Panc1 (cell line): ENCODE measurements at places on chromosomes 6 and 20.

DNA sequence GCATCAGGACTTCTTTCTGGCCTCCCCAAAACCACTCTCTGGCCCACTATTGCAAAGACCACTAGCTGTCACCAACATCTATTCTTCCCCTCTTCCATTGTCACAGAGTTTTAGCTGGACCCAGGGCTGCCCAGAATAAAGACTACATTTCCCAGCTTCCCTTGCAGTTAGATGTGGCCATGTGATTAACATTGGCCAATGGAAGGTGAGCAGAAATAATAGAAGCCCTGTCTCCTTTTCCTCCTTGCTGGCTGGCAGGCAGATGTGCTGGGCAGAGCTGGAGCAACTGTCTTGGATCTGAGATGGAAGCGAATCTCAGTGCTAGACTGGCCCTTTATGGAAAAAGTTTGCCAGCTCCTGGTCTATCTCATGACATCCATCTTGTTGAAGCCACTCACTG, 97.0 kb downstream of the KCNB1 start:
- no peak for DNase-seq

- no peak for DNase-seq
Observed at GRCh38 chr6:33192105-33192646, at the start of gene COL11A2. Gene COL11A2, minus strand, starts transcription at chr6:33192467. Its CDS starts 227 bp downstream, at chr6:33192240.

- DNase-seq = no peak
Observed at GRCh38 chr20:15026759-15027158, 689.3 kb upstream of the FLRT3 start.

GRCh38 chr6:170045981-170046667, 244.8 kb downstream of the DLL1 start:
- no peak for DNase-seq

GRCh38 chr20:58072695-58073671, 155.5 kb downstream of the ANKRD60 start:
- no peak for DNase-seq

- no peak for DNase-seq
Observed at GRCh38 chr20:45621593-45621992, 7.9 kb upstream of the WFDC10A start.

DNA sequence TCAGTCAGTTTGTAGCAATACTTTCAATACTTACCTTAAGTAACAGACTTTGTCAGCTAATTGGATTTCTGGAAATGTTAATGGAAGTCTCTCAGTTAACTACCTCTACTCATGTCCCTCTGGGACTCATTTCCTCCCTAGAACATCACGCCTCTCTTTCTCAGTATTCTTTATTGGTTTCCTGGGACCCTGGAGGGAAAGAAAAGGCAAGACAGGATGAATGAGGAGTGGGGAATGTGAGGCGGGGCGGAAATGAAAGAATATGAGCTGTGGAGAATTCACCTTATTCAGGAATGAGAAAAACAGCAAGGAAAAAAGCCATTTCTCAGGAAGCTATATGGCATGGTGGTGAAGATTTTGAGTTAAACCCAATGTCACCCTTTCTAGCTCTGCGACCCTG, 62.7 kb downstream of the ANKS1A start:
- DNase-seq = no peak

DNA sequence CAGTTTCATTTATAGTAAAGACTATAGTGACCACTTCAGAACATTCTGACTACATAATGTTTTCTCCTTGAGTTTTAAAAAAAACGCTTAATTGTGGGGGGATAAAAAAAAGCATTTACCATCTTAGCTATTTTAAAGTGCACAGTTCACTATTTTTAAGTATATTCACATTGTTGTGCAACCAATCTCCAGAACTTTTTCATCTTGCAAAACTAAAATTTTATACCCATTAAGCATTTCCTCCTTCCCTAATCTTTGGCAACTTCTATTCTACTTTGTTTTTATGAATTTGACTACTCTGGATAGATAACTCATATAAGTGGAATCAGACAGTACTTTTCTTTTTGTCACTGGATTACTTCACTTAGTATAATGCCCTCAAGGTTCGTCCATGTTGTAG, 62.3 kb downstream of the FKBP5 start:
- no peak for DNase-seq

DNA sequence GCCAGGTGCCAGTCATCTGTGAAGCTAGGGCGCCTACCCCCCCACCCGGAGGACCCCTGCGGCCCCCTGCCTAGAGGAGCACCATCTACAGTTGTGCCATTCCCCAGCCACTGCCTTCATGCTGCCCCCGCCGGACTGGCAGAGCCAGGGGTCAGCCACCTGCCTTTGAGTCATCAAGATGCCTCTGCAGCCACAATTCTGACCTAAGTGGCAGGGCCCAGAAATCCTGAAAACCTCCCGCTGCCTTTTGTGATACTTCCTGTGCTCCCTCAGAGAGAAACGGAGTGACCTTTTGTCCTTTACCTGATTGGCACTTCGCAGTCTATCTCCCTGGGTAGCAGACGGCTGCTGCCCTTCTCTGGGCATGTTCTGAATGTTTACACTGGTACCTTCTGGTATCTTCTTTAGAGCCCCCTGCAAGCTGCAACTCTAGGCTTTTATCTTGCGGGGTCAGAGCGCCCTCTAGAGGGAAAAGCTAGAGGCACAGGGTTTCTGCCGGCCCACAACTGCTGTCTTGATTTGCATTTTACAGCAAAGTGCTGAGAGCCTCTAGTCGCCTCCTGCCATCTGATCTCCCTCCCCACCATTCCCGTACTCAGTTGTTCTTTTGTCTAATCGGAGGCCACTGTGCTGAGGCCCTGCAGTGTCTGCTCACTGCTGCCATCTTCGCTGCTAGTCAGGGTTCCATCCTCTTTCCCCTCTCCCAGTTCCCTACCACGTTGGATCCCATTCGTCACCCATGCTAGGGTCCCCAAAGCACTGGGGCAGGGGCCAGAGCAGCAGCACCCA, 26.9 kb downstream of the SPATA2 start:
- DNase-seq = peak; percentile 38

- no peak for DNase-seq
Observed at GRCh38 chr20:35121186-35121585, 25.9 kb downstream of the EDEM2 start.

DNA sequence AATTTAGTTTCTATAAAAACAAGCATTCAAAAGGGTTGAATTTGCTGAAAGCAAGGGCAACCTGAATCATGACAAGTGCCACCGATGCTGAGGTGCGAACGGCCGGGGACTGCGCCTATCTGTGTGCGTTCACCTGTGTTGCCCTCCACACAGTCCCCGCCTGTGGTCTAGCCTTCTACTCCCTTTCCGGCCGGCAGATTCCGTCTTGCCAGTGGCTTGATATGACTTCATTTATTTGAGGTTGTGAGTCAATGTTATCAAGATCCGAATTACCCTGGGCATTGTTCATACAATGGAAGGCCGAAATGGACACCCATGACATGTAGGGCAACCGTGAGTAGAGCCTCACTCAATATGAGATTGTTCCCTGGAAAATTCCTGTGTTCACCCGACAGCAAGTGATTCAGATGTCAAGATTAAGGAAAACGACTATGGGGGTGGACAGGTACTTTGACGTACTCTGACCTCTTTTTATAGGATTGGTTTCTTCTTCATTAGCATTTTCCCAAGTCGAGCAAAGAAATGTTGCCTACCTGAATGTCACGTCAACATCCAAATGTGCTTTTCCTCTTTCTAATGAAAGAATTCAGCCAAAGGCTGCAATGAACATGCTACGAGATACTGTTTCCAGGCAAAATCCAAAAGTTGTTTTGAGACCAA, 41.1 kb upstream of the NEDD9 start:
- DNase-seq = no peak

DNA sequence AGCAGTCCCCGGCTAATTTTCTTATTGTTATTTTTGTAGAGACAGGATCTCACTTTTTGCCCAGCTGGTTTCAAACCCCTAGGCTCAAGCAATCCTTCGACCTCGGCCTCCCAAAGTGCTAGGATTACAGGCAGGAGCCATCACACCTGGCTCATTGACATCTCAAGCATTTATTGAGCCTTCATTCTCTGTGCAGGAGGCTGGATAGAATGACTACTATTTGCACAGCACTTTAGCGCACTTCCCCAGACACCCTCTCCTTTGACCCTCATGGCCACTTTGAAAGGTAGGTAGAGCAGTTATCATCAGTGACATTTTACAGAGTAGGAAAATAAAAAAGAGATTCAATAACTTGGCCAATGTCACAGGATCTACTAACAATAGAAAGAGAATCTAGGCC, 124.0 kb upstream of the STXBP5 start:
- DNase-seq = no peak

GRCh38 chr6:53979468-53980067, 131.7 kb upstream of the MLIP start:
- DNase-seq = peak; percentile 33

DNA sequence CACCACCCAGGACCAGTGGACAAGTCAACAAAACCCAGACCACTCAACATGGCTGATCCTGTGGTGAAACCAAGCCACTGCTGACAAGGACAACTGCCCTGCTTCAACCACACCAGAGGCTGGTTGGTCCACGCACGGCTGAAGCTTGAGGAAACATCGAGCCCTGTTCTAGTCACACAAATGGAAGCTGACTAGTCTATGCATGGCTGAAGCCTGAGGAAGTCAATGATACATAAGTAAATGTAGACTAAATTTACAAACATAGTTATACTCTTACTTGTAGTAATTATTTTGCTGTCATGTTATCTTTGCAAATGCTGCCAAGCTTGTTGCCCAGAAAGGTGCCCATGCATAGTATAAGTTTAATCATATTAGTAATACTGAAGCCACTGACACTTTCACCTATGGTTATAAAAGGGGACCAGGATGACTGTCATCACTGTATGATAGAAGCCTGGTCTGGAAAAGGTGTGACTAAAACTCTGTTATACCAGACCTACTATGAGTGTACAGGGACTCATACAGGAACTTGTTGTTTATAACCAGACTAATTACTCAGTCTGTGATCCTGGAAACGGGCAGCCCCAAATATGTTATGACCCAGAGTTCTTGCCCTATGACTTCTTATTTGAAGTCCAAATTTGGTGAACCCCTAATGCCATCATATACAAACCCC, 5.6 kb downstream of the IL22RA2 start:
- no peak for DNase-seq

DNA sequence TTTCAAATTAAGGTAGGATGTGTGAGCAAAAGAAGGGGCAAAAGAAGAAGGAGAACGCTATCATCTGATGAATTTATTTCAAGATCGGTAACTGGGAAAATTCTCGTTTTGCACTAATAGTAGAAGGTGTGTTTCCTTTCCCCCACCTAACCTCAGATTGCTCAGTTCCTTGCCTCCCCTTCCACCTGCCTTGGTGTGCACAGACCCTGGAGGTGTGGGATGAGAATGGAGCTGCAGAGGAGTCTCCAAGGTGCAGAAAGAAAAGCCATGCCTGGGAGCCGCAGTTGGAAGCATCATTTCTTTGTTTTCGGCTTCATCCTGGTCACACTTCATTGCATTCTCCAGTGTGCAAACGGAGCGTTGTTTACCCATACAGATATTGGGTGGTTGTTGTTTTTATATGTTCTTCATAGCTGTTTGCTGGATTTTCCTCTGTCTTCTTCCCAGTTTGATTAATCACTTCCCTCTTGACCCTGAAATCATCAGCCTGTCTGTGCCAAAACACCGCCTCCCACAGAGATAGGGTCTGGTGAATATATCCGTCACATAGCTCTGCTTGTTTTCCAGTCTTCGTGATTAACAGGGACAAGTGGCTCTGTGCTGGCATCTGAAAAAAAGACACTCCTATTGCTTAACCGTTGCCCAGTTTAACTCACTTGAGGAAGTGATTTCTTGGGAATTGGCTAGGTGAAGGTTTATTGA, 40.2 kb upstream of the NEDD9 start:
- no peak for DNase-seq
